Memory B cell (primary cell): ENCODE measurements at places on chromosomes 13 and 19.

GRCh38 chr19:3369337-3370213 lies 3.2 kb downstream of the NFIC start:
- DNase-seq = no peak

DNA sequence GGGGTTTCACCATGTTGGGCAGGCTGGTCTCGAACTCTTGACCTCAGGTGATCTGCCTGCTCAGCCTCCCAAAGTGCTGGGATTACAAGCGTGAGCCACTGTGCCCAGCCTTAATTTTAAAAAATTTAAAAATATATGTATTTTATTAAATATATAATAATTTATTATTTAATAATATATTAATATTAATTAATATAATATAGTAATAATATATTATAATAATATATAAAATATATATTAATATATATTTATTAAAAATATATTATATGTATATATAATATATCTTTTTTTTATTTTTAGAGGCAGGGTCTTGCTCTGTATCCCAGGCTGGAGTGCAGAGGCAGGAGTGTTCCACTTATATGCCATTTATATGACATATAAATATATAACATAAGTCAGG lies 52.9 kb upstream of the ADGRE1 start:
- DNase-seq = no peak

DNA sequence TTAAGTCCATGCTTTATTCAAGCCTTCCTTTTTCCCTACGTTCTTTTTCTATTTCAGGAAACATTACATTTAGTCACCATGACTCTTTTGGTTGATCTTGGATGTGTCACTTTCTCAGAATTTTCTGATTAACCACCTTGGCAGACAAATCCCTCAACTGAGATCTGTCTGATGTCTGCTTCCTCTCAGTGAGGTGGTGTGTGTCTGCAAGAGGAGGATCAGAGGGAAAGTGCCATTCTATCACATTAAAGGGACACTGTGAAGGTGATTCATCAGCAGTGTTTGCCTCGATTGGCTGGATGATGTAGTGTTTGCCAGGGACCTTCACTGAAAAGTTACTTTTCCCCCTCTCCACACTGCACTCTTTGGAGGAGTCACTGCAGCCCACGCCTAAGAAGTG lies 3.0 kb upstream of the CCNP start:
- no peak for DNase-seq

DNA sequence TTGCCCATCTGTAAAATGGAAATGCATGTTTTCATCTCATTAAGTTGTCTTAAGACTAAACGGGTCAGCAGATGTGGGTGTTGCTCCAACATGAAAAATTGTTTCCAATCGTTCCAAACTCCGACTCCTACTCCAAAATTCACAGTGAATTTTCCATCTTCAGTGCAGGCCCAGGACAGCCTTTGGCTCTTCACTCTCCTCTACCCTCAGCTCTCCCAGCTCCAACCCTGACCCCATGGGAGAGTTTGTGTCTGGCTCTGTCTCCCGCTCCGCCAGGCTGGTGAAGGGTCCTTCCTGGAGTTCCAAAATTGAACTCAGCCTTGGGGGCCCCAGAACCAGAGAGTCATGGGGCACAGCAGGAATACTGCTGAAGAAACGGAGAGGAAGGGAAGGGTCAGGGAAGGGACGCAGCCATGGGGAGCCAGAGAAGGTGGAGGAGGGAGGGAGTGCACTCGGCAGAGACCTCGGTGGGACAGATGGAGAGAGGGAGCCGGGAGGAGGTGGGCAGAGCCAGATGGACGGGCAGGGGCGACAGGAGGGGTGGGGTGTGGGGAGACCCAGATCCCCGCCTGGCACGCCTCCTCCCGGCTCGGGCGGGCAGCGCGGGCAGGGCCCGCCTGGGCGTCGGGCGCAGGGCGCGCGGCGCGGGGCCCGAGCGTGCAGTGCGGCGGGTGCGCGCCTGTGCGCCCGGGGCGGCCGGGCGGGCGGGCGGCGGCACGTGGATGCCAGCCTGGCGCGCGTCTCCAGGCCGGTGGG lies 45.6 kb downstream of the CELF5 start:
- DNase-seq = no peak

GRCh38 chr13:80296638-80297037 lies 44.3 kb downstream of the SPRY2 start:
- no peak for DNase-seq

DNA sequence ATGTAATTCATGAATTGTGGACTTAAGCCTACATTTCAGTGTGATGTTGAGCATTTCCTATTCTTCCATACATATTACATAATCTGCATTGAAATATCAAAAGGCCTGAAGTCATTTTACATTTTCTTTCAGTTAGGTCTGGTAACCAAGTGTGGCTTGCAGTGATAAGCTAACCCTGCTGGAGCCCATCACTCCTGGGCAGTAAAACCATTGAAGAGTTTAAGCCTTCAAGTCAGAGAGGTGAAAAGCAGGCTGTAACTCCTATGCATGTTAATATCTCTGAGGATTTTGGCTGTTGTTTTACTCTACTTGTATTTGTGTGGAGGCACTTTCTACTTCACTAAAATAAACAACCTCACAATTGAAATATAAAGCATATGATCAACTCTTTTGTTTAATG lies 248.8 kb downstream of the SLITRK5 start:
- no peak for DNase-seq

GRCh38 chr13:47146136-47146535 lies 249.3 kb upstream of the HTR2A start:
- DNase-seq = no peak

DNA sequence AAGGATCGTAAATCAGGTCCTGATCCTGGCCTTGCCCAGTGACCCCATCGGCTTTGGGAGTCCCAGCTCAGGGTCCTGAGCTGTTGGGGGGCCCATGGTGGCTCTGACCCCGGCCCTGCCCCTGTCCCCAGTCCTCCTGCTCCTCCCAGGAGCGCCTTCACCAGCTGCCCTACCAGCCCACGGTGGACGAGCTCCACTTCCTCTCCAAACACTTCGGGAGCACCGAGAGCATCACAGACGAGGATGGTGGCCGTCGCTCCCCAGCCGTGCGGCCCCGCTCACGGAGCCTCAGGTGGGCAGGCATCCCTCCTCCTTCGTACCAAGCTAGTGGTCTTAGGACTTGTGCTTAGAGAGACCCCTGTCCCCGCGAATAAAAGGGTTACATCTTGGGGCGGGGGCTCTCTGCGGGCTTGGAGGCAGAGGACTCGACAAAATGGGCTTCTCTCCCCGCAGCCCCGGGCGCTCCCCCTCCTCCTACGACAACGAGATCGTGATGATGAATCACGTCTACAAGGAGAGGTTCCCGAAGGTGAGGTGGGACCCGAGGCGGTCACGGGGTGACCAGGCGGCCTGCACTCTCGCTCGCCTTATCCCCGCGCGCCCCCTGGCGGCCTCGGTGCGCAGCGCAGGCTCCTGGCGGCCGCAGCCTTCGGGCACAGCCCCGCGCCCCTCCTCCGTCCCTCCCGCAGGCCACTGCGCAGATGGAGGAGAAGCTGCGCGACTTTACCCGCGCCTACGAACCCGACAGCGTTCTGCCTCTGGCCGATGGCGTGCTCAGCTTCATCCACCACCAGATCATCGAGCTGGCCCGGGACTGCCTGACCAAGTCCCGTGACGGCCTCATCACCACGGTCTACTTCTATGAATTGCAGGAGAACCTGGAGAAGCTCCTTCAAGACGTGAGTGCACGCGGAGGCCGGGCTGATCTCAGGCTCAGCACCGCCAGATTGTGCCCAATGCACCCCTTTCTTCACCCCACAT lies 9.1 kb downstream of the MAST1 start:
- peak; percentile 89 for DNase-seq

GRCh38 chr19:873084-873483 lies 13.6 kb downstream of the CFD start:
- DNase-seq = peak; percentile 47

- DNase-seq = no peak
Measured at GRCh38 chr13:66461021-66461420, 769.1 kb downstream of the PCDH9 start.

DNA sequence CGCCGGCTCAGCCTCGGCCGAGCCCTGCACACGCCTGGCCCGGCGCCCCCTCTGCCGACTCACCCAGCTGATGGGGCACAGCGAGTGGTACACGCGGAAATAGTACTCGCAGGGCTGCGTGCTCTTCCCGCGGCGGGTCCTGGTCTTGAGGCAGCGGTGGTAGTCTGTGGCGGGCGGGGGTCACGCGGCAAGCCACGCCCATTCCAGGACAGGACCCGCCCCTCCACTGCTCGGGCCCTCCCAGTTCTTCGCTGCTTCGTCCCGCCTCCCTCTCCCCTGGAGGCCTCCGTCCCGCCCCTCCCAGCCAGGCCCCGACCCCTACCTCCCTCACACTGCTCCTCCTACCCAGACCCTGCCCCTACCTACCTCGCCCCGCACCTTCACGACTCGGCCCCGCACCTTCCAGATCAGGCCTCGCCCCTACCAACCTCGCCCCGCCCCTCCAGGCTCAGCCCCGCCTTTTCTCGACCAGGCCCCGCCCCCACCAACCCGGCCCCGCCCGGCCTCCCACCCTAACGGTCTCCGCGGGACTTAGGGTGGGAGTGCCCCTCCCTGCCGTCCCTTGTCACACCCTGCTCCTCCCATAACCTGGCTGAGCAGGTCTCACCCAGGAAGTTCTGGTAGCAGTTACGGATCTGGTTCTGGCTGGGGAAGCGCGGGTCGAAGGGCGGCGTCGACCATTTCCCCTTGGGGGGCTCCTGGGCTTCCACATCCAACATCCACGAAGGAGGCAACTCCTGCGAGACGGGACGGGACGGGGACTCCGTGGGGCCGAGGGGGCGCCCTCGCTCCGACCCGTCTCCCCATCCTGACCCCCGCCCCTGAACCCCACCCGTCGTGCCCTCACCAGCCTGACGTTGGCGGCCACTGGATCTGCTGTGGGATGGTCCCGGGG lies 469 bp downstream of the COX6B2 start:
- peak; percentile 56 for DNase-seq

- no peak for DNase-seq
Measured at GRCh38 chr19:15220833-15221232, 11.4 kb downstream of the EPHX3 start.

DNA sequence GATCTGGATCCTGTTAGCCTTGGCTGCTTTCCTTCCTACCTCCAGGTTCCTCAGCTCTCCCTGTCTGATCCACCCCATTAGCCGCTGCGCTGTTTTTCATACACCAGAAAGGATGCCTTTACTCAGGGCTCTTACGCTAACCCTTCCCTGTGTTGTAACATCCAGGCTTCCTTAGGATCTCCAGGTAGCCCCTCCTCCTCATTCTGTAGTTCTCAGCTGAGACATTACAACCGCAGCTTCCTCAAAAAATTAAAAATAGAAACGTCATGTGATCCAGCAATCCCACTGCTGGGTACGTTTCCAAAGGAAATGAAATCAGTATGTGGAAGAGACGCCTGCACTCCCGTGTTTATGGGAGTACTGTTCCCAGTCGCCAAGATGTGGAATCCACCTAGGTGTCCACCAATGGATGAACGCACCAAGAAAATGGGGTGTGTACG lies 18.4 kb upstream of the MYADM start:
- no peak for DNase-seq

- no peak for DNase-seq
Measured at GRCh38 chr13:43516401-43516833, 270.4 kb downstream of the ENOX1 start.

GRCh38 chr13:111114362-111115060 lies 599 bp upstream of the ARHGEF7 start:
- peak; percentile 13 for DNase-seq

- DNase-seq = no peak
Measured at GRCh38 chr19:15948223-15949058, at the start of gene OR10H4. Gene OR10H4, plus strand, starts transcription at chr19:15949008. Its CDS starts 0 bp downstream, at chr19:15949008.

- peak; percentile 37 for DNase-seq
Measured at GRCh38 chr19:16185768-16186123, 536 bp downstream of the FAM32A start.

DNA sequence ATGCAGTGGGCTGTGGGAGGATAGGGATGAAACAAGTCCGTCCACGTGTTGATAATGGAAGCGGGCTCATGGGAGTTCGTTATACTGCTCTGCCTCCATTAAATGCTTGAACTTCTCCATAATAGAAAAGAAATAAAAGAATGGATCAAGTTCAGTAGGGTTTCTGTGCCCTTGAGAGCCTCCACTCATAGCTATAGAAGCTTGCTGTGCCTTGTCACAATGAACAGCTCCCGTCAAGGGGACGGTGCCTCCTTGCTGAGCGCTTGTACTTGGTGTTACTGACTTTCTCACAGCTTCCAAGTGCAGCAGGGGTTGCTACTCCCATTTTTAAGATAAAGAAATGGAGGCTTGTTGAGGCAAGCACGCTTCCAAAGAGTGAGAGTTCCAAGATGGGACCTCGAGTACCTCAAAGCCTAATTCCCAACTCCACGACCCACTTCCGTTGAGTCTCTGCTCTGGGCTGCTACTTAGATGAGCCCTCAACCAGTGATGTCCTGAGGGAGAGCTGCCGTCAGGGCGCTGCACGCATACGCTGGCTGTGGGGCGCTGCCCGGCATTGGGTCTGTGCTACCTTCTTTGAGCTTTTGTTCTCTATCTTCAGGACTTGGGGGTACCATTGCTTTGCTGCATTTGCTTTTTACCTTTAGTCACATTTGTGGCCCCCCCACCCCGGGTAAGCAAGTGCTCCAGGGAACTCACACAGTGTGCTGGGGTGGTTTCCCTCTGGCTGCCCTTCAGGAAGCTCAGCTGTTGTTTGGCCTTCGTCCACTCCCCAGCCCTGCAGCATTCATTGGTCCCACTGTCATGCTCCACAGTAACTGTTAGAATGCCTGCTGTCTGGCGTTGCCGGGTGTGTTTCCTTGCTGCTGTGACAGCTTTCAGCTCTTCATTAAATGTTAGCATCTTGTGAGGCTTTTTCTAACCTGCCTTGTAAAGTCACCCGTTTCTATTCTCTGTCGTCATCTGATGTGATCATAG lies 9.5 kb downstream of the SNRNP70 start:
- no peak for DNase-seq

GRCh38 chr19:55276720-55277430 lies 3.0 kb downstream of the HSPBP1 start:
- DNase-seq = peak; percentile 44

DNA sequence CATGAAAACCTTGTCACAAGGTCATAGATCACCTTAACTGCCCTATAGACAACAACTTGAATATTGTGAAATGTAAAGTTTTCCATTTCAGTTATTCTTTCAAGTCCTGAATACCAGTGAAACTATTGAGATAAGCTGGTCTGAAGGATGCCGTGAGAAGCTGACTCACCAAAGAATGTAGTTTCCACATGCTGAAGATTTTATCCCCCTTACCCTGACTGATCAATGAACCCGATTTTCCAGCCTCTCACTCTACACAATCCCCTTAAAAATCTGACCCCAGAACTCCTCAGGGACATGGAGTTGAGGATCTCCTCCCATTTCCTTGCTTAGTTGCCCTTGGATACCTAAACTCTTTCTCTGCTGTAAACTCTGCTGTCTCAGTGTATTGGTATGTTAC lies 67.5 kb downstream of the POSTN start:
- DNase-seq = no peak
